ENCODE measurements at places on chromosomes 4 and X. TPM values are rescaled to one million over a fixed set of nuclear protein-coding genes. Genes with fewer than 3 reads are reported as not detected.

DDX60 gene
- 16.0 TPM for total RNA-seq

CHST7 gene
- 8.5 TPM for total RNA-seq

IL15 gene
- 6.9 TPM for total RNA-seq

L1CAM gene
- total RNA-seq, result 0.23 TPM

HPGDS gene
- total RNA-seq, result not detected
